ENCODE measurements at places on chromosomes 13 and 19.

DNA sequence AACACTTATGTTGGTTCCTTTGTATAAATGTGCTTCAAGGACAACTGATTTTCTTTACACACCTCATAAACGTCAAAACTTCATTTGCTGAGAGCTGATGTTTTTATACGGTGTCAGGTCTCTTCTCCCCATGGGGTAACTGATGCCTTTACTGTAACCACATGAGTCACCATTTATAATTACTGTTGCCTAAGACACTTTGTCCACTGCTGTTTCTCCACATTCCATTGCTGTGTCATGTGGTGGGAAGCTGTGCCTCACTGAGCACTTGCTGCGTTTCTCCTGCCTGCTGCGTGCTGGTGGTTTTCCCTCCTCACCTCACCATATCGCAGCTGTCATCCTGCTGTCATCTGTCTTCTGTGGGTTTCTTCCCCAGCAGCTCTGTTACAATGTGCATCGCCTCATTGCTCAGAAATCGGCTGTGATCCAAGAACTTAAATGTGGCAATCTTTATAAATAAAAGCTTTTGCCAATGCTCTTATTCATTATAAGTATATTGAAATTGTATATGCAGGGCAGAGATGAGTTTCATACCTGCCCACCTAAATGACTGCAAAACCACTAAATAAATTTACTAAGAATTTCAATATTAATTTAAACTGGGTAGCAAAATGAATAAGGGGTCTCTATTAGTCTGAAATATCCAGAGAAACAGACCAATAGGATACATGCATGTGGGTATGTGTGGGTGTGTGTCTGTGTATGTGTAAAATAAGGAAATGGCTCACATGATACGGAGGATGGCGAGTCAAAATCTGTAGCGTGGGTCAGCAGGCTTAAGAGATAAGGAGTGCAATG, 547.0 kb upstream of the SLITRK5 start:
- no peak for DNase-seq

GRCh38 chr19:2625434-2625833, 77.1 kb downstream of the GNG7 start:
- DNase-seq: no peak

DNA sequence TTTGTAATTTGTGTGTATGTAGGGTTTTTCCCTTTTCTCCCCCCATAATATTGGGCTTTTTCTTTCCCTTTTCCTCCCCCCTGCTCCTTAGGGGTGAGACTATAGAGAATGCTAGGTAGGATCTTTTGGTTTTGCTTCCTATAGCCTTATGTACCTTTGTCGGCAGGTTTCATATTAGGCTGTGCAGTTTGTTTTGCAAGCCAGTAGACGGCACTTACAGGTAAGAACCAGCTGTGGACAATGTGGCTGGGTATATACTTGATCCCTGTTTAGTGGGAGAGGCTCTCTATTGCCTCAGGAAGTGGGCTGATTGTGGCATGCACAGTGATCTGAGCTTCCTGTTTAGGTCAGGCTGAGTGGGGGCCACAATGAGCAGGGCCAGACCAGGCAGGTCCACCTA, 359.2 kb upstream of the OBI1 start:
- DNase-seq: no peak

DNA sequence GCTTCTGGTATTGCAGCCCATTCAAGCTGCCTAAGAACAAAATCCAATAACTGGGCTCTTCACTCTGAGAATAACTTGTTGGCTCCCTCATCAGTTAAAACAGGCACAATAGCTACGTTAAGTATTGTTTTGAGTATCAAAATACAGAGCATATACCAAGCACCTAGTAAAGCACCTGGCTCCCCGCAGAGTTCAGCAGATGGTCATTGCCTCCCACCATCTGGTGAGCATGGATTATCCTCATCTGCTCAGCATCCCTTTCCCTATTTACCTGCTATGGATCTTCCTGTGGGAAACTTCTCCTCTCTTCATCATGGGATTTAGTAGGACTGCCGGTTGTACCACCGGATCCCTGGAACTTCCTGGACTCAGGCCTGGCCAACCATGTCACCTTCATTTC, 199.2 kb upstream of the MAB21L1 start:
- DNase-seq: no peak

DNA sequence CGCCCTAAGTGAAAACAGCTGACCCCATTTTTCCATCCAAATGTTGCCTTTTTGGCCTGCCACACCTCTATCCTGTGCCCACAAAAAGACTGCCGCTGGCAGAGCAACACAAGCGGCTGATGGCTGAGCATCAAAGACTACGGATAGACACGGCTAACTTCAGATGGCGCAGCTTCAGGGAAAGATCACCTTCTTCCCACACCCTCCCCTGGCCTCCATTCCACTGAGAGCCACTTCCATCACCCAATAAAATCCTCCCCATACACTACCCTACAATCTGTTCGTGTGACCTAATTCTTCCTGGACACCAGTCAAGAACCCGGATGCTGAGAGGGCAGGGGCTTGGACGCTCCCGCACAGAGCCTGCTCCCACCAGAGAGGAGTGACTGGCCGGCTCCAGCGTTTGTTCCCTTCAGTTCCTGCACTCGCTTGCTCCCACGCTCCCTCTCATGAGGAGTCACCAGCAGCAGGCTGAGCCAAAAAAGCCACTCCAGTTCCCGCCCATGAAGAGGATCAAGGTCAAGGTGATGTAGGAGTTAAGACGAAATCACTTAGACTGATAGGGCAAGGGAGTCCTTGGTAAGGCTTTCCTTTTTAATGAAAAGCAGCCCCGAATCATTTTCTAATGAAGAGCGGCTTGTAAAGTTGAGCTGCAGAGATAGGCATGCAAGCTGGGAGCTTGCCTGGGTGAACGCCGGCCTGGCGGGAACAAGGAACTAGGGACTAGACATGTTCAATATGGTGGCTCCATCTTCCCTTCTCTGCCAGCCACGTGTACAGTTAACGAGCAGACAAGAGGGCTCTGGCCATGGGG, 35.7 kb downstream of the TSKS start:
- DNase-seq: no peak

GRCh38 chr19:55368701-55369563, 1.3 kb downstream of the IL11 start:
- no peak for DNase-seq

DNA sequence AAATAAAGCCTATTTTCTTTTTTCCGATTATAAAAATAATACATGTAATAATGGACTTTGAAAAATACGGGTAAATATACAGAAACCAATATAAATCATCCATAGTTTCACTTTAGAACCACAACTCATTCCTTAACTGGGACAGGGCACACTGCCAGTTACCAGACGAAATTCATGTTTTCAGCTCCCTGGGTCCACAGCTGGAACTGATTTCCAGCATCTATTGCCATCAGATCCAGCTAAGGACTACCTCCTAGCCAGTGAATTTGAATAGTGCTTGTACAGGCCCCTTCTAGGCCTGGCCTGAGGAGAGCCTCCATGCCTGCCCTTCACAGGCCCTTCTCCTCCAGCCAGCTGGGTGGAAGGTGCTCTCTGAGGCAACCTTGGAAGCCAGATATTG, 30.0 kb upstream of the ATP12A start:
- DNase-seq: no peak

GRCh38 chr13:19713186-19713965, 69.4 kb downstream of the PSPC1 start:
- no peak for DNase-seq

- DNase-seq: no peak
These were observed 1310.1 kb upstream of the PCDH9 start for GRCh38 chr13:68540244-68540643.

DNA sequence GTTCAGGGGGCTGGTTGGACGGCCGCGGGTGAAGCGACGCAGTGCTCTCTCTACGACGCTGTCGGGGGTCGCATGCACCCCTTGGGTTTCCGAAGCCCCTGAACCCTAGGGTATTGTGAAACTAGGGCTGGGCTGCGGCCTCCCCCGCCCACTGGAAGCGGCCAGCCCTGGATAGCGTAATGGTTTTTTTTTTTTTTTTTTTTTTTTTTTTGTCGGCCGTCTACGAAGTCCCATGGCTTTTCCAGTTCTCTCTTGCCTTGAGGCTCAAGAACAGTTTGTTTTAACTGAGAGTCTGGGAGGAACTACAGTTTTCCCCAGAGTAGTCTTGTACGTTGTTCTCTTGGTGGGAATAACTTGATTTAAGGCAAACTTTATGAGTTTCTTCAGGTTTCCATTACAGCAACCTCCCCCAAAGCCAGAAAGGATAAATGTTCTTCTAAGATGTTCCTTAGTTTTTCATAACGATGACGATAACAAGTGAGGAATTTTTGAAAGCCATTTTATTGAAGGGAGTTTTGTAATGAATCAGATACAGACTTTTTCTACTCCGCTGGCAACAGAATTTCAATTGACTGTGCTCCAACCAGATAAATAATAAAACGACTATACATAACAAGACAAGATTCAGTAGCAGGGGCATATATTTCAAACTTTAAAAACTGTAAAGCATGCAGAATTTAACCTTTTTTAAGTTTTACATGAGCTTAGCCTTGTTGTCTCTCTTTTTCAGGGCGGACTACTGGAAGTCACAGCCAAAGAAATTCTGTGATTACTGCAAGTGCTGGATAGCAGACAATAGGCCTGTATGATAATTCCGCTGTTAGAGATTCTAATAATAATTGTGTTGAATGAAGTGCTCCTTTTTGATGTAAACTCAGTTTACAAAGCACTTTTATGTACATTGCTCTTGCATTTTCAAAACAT, 867 bp downstream of the WBP4 start:
- no peak for DNase-seq

- no peak for DNase-seq
These were observed 7.6 kb upstream of the IPO5 start for GRCh38 chr13:97945792-97946419.

GRCh38 chr19:32203161-32203560, 142.2 kb upstream of the ZNF507 start:
- no peak for DNase-seq

GRCh38 chr13:97582170-97582569, 148.2 kb downstream of the RAP2A start:
- no peak for DNase-seq

- DNase-seq: no peak
These were observed 41.8 kb upstream of the GRTP1 start for GRCh38 chr13:113405481-113406300.

GRCh38 chr19:1325568-1326294, 40.1 kb downstream of the EFNA2 start:
- no peak for DNase-seq

DNA sequence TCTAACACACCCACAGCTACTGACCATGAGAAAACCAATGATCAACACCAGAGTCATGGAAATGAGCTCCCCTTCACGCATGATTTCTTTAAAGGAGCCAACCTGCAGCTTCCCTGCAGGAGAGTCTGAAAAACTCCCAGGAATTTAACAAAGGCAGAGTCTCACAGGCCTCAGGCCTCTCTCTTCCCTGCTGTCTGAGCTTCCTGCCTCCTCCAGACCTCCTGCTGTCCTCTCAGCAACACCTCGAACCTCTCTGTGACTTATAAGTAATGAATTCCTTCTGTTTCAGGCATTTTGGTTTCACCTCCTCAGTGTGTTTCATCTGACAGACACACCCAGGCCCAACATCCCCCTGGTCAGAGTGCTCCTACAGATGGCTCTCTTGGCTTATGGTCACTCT, 1044.4 kb downstream of the UQCRFS1 start:
- no peak for DNase-seq

DNA sequence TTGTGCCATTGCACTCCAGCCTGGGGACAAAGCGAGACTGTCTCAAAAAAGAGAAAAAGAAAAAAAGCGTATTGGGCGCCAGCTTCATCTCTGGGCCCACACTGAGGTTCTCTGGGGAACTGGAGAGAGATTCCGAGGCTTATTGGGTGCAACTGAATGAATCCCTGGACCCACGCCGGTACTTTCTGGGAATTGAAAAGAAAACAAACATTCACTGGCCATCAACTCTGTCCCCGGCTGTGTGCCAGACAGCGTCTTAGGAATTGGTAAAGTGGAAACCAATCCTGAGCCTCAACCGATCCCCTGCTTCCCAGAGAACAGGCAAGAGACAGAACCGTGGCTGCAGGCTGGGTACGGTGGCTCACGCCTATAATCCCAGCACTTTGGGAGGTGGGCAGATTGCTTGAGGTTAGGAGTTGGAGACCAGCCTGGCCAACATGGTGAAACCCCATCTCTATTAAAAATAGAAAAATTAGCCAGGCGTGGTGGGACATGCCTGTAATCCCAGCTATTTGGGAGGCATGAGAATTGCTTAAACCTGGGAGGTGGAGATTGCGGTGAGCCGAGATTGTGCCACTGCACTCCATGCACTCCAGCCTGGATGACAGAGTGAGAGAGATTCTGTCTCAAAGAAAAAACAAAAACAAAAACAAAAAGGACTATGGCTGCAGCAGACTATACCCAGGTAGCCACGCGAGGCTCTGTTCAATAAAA, 8.6 kb downstream of the ANO8 start:
- DNase-seq: no peak

GRCh38 chr13:114146629-114147028, 14.2 kb upstream of the RASA3 start:
- DNase-seq: no peak

- no peak for DNase-seq
These were observed 15.2 kb upstream of the STRN4 start for GRCh38 chr19:46761418-46761831.

DNA sequence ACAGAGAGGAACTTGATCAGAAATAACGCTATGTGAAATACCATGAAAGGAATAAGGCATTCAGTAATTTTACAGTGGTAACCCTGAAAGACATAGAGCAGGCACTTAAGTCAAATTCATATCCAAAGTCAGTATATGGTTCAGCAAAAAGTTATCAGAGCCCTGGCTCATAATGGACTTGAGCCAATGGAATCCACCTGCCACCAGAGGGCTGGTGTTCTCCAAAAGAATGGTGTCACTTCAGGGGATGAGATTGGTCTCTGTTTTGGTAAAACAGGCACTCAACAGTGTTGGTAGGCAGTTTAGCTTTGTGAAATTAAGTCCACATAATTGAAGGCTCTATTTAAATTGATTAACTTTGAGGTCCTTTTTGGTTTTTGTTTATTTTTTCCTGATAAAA, 93.9 kb downstream of the LIG4 start:
- DNase-seq: no peak

- DNase-seq: no peak
These were observed 4.9 kb upstream of the C2CD4C start for GRCh38 chr19:413756-414420.

DNA sequence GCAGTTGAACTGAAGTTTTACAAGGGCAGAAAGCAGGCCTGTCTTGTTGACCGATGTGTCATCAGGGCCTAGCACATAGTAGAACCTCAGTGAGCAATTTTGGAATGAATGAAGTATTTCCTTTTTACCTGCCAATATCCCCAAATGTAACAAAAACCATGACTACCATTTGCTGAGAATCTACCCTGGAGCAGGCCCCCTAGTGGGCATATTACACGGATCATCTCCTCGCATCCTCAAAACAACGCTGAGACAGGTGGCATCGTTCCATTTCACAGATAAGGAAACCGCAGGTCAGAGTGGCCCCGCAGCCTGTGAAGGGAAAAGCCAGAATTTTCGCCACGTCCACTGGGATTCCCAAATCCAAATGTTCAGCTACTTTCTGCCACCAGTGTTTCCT, 77.9 kb downstream of the CACNA1A start:
- peak; percentile 12 for DNase-seq

DNA sequence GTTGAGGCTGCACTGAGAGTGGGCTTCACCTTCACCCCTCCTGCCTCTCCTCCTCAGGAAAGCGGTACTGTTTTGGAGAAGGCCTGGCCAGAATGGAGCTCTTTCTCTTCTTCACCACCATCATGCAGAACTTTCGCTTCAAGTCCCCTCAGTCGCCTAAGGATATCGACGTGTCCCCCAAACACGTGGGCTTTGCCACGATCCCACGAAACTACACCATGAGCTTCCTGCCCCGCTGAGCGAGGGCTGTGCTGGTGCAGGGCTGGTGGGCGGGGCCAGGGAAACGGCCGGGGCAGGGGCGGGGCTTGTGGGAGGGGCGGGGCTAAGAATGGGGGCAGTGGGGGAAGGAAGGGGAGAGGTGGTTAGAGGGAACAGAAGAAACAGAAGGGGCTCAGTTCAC, 7.5 kb downstream of the CYP2A13 start:
- DNase-seq: no peak
